ENCODE measurements at places on chromosomes 7 and 10.

DNA sequence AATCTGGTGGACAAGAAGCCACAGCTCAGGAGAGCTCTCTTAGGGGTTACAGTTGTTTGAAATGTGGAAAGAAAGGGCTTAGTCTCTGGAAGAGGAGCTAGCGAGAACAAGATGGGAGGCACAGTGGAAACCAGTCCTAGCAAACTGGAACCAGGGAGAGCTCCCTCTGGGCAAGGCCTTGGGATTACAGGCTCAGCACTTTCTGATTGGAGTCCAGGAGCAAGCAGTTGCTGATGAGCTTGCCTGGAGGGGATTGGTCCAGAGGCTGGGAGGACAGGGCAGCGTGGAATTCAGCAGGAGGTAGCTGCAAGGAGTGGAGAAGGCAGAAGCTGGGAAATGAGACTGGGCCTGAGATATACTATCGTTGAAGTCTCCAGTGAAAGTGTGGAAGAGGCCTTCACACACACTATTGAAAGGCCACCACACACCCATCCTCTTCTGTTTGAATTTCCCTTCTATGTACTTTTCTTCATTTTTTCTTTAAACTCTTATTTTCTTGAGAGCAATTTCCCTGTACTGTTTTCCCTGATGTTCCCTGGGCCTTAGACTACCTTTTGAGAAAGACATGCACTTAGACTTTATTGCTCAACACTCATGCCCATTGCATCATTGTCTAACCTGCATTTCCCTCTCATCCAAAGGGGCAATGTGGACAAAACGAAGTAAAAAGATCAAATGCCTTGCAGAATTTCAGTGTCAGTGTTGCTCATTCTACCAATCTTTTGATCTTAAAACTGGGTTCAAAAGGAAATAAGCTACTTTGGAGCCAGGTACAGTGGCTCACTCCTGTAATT is 57.8 kb upstream of the LANCL2 start:
- DNase-seq, result peak; percentile 41

- DNase-seq, result no peak
Observed at GRCh38 chr7:113715981-113716856, 202.6 kb downstream of the PPP1R3A start.

GRCh38 chr7:68065581-68065980 is 1068.9 kb downstream of the TYW1 start:
- no peak for DNase-seq

DNA sequence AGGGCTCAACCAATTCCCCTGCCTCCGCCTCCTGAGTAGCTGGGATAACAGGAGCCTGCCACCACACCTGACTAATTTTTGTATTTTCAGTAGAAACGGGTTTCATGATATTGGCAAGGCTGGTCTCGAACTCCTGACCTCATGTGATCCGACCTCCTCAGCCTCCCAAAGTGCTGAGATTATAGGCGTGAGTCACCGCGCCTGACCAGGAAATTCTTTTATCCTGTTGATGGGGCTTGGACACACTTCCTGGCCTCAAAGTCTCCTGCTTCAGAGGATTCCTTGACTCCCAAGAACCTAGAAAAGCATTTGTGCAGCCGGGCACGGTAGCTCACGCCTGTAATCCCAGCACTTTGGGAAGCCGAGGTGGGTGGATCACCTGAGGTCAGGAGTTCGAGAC is 16.2 kb downstream of the ZNF425 start:
- DNase-seq, result no peak

GRCh38 chr10:4068629-4069028 is 283.6 kb upstream of the KLF6 start:
- peak; percentile 57 for DNase-seq

DNA sequence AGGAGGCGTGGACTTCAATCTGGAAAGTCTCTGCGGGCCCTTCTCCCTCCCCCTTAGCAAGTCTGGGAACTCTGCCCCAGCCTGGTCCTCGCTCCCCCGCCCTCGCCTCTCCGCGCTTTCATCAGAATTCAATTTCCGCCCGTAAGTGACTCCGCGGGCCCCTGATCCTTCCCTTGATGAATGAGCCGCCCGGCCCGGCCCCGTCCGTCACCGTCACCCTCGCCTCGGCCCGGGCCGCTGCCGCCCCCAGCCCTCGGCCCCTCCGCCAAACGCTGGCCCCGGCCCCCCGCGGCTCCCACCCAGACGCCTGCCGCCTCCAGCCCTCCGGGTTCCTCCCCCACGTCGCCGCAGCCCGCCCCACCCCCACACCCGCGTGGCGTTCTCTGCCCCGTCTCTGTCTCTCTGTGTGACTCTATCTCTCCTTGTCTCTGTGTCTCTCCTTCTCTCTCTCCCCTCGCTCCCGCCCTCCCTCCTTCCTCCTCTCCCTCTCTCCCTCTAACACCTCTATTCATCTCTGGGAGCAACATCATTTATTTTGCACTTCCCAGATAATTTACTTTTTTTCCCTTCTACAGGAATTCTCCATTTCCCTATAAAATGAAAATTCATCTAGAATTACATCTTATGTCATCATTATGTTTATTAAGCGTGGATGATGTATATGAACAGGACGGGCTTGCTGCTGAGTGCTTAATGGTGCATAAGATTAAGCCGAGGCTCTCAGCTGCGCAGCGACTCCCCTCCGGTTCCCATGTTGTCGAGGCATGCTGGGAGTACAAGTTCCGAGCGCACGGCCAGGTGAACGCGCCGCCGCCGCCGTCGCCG is 91.2 kb upstream of the PAX2 start:
- peak; percentile 20 for DNase-seq

- no peak for DNase-seq
Observed at GRCh38 chr10:4801405-4801804, 24.6 kb upstream of the AKR1E2 start.

DNA sequence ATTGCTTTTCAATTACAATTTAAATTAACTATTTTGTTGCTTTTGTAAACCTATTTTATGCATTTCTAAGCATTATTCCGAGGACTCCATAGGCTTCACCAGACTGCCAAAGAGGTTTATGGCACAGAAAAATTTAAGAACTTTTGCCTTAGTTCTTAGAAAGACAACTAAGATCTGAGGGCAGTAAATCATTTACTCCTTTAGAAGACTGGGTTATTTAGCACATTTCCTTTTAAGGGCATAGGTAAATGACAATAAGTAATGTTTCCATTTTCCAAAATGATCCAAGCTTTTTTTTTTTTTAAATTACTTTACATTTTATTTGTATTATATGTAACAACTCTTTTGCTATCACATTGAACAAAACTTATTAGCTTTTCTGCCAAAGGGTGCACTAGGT is 15.0 kb upstream of the STEAP4 start:
- no peak for DNase-seq
